Activated naive CD4-positive, alpha-beta T cell (primary cell): ENCODE measurements at places on chromosomes 2 and 18.
A peak's percentile ranks its signal among the peaks of the same experiment; 100 is the strongest.

DNA sequence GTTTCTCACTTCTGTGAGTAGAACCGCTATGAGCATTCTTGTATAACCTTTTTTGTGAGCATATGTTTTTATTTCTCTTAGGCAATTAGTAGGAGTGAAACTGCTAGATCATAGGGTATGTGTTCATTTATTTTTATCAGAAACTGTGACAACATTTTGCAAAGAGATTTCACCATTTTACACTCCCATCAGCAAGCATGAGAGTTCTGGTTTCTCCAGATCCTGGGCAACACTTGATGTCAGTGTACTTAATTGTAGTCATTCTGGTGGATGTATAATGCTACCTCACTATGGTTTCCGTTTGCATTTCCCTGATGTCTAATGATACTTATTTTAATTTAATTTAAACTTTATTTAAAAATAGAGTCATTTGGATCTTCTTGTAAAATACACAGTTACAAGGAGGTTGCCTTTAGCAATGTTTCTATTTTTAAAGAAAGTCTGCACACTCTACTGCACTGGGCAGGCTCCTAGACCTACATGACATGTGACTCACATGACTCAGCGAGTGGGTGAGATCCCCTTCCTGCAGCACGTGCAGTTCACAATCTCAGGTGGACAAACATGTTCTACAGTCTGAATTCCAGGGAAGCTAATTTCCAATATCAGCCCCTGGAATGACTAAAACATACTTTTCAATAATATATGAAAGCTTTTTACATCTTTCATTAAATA, 127.0 kb upstream of the BCL2L11 start:
- no peak for DNase-seq

- DNase-seq = no peak
Measured at GRCh38 chr2:148899638-148900318, 24.8 kb downstream of the KIF5C start.

DNA sequence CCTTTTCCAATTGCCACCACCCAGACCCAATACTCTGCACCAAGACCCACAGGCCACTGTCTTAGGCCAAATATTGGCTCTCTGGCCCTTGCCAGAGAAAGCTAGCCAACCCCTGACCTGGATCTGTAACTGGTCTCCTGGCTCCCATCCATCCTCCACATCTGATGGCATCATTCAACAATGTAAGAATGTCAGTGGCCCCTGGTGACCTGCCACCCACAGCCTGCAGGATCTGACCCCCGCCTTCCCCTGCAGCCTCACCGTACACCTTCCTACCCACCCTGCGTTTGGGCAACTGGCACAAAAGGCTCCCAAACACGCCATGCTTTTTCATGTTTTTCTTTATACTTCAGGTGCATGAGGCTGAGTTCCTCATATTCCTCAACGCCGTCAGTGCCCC, 60.0 kb upstream of the ASAP2 start:
- no peak for DNase-seq

- DNase-seq = no peak
Measured at GRCh38 chr2:151459358-151459757, 49.7 kb downstream of the RIF1 start.

GRCh38 chr2:194291104-194291503, 1365.9 kb upstream of the SLC39A10 start:
- no peak for DNase-seq

DNA sequence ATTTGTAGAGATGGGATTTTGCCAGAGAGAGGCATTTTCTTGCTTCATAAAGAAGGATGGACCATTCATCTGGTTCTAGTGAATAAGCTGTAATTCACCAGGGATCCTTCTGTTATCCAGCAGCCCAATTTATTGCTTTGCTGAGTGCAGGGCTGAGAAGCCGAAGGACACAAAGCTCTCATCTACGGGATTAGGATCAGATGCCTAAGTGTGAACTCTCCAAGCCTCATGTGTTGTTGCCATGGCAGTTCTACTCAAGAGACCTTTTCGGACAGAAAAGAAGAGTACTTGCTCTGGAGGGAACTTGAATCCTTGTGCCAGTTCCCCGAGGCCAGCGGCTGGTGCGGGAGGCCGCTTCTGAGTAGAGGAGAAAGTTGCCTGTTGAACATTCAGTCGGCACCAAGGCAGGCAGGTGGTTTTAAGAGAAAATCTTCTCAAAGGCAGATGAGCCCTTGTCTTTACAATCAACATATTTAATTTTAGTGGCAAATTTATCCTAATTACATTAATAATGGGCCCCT, 38.4 kb upstream of the MBP start:
- no peak for DNase-seq

- DNase-seq = no peak
Measured at GRCh38 chr2:233351423-233351822, 2.9 kb upstream of the DGKD start.

DNA sequence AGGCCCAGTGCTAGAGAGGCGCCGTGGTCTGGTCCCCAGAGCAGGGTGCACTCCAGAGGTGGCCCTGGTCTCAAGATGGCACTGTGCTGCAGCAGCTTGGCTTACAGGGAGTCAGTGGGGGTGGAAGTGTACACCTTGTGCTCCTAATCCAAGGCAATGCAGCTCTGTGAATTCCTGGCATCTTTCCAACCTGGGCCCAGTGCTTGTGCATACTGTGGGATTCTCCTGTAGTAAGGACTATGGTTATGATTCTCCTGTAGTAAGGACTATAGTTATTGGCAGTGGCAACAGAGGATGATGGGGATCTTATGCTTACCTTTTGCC, 616.7 kb upstream of the REG3G start:
- DNase-seq = no peak

DNA sequence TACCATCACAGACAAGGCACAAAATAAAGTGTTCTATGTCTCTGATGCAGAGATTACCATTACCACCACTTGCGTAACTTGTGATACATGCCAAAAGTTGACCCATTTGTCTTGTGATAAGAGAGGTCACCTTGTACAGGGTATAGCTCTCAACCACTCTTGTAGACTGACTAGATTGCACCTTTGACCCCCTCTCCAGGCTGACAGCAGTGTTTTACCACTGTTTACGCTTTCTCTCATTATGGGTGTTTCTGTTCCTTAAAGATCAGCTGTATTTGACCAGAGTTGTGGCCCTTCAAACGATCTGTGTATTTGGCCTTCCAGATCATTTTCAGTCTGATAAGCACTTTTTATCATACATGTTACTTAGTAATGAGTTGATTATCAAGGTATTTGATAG, 215.7 kb upstream of the HNMT start:
- DNase-seq = no peak

DNA sequence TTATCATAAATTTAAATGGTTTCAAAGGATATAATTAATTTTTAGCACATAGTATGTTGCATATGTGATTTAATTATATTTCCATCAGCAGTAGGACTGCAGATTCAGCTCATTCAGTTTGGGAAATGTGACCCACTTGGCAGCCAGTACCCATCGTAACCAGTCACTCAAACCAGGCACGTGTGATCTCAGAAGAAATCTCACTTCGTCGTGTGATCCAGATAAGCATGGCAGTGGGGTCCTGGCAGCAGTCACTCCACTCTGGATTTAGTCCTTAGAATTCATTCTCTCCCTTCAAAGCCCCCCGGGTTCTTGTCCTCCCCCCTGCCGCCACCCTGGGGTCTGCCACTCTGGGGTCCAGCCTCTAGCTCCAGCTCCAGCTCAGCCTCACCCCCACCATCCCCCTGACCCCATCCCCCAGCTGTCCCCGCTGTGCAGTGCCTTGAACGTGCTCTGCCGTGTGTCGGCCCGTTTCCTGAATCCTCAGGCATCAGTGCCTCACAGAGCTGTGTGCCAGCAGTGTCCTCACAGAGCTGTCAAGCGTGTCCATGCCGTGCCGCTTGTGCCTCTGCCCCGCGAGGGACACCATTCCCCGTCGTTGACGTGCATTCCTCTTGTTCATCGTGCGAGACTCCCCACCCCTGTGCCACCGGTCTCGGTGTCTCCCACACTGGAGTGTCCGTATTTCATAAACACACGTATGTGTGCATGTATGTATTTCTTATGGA, 34.8 kb downstream of the TRAPPC12 start:
- DNase-seq = no peak

DNA sequence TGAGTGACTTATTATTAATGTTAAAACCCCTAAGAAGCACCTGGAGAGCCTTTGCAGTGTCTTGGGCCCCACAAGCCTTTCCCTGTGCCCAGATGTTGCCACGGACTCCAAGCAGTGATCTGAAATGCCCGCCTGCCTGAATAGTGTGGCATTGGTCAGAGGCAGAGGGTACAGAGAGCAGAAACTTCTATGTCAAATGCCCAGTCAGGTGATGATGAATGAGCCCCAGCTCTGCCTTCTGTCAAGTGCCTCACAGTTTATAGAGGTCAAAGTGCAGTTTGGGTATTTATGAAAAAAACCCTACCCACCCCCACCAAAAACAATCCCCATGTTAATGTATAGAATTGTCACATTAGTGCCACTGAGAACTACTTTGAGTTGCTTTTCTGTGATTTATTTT, 170.0 kb upstream of the SIX3 start:
- DNase-seq = no peak

DNA sequence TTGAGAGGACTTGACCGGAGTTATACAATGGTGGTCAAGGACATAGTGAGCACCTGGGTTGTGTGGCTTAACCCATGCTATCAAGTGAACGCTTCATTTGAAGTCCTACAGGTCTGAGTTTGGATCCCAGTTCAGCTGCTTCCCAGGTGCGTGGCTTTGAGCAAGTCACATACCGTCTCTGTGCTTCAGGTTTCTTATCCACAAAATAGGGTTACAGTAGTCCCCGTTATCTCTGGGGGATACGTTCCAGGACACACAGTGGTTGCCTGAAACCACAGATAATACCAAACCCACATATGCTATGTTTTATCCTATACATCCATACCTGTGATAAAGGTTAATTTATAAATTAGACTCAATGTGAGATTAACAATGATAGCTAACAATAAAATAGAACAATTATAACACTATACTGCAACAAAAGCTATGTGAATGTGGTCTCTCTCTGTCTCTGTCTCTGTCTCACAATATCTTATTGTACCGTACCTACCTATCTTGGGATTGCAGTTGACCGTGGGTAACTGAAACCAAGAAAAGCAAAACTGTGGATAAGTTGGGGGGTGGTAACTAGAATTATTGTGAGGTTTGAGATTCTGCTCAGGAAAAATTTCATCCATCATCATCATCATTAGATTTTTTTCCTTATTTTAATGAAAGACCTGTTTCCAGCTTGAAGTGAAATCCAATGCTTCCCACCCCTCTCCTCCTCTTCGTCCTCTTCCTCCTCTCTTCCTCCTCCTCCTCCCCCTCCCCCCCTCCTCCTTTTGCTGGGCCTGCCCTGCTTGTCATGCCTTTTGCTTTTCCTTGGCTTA, 22.7 kb downstream of the LBH start:
- no peak for DNase-seq

DNA sequence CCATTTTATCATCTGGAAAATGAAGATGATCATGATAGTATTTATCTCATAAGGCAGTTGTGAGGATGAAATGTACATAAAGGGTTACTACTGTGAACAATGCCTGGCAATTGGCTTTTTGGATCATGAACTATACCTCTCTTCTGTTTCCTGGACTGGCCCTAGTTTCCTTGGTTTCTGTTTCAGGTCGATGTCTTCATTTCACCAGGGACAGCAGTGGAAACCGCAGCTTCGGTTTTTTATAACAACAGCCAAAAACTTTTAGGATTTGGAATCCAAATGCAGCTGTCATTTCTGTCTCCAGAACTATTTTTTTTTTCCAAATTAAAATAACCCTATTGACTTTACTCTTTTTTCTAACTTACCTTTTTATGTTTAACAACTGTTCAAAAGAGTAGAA, 425.1 kb downstream of the RND3 start:
- no peak for DNase-seq

- DNase-seq = peak; percentile 65
Measured at GRCh38 chr18:75209129-75209950, at the start of gene PTGR3. Gene PTGR3, minus strand, starts transcription at chr18:75209139. Its CDS starts 81 bp downstream, at chr18:75209058.

DNA sequence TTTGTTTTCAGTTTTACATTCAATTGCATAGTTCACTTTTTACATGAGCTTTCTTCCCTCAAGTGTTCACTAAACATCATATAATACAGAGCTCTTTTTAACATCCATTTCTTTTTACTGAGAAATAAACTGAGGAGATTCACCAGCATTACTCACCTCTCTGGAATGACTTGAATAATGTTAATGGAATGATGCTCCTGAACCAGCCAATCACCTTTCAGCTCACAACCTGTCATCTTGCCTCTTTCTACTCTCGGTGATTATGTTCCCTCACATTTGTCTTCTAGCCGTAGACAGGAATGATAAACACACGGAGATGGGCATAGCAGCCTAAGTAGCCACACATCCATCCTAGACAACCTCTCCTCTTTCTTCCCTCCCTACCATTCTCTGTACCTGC, 301.7 kb downstream of the PAX3 start:
- no peak for DNase-seq
